Fibroblast of the conjunctiva (primary cell): ENCODE measurements at places on chromosomes 6 and 20.

- no peak for DNase-seq
Measured at GRCh38 chr20:6200092-6200491, 77.3 kb upstream of the FERMT1 start.

GRCh38 chr6:161545741-161546140 is 271.9 kb upstream of the AGPAT4 start:
- DNase-seq = no peak

DNA sequence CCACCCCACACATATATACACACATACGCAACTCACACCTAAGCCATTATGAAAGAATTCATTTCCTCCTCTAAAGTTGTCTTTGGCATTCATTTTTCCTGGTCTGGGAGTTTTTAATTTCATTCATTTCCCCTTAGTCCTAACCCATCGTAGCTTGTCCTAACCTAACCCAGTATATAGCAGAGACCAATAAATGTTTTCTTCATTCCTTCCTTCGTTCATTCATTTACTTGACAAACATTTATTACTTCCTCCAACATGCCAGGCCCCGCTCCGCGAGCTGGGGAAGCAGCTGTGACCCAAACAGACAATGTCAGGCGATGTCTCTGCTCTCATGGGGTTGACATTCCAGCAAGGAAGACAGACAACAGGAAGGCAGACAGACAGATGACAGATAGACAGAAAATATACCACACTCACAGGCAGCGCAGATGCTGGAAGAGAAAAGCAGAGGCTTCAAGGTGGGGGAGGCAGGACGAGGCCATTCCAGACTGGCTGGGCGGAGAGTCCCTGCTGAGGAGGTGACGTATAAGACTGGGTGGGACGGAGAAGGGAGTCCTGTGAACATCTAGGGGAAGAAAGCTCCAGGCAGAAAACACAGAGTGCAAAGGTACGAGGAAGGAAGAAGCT is 33.7 kb upstream of the SIRPA start:
- no peak for DNase-seq

GRCh38 chr6:1170794-1171193 is 141.1 kb upstream of the FOXQ1 start:
- DNase-seq = peak; percentile 4

DNA sequence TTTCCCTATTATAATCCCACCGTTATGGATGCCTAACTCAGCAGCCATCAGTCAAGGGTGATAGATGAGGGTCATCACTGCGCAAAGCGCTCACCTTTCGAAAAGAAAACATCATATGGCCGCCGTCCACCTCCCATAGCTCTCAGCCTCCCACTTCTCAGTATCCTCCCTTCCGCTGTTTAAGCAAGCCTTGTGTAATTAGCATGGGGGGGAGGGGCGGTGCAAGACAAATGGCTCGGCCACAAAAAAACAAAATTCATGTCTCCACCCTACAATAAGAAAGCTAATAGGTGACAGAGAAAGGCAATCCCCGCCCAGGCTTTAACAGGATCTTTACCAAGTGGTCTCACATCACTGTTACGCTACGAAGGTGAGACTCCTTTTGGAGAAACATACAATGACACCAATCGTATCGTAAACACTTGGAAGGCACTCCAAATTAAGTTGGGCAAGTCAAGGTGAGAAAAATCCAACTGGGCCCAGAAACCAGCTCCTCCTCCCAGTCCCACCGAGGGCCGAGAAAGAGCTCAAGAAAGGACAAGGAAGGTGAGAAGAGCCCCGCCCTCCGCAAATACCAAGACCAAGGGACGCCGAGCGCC is 645 bp downstream of the DDX39B start:
- DNase-seq = peak; percentile 32

GRCh38 chr20:1535420-1536175 is 21.9 kb downstream of the SIRPD start:
- DNase-seq = no peak

DNA sequence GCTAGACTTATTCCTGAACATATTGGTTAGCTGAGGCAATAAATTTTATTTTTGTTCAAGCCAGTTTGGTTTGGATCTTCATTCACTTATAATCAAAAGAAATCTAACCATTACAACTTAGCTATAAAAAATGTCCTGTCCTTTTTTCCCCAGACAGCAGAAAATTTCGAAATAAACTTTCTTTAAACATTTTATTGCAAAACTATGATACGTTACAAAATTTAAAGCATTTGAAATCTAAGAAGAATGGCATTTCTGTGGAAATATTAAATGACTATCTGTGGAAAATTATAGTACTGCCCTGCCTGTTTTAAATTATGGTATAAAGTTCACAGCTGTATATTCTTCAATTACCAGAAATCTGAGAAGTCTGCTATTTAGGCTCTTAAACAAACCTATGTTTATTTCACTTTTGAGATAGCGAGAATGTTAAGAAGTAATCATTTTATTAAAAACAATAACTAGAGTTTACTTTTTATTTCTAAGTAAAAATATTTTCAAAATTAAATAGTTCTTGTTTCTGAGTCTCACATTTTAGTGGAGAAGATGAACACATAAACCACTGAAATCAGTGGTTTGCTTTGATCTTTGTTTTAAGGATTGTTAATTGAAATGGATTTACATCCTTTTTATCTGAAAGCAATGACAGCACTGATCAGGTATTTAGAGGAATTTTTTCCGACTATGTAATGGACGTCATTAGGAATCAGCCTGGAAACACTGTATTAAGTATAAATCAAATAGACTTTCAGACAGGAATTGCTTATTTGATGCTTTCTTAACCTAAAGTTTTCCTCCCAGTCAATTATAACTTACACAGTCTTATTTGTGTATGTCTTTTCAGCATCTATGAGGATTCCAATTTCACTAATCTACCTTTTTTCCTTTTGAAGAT is 553.7 kb downstream of the COL12A1 start:
- DNase-seq = no peak

- no peak for DNase-seq
Measured at GRCh38 chr6:25369036-25369432, 89.9 kb downstream of the CARMIL1 start.

DNA sequence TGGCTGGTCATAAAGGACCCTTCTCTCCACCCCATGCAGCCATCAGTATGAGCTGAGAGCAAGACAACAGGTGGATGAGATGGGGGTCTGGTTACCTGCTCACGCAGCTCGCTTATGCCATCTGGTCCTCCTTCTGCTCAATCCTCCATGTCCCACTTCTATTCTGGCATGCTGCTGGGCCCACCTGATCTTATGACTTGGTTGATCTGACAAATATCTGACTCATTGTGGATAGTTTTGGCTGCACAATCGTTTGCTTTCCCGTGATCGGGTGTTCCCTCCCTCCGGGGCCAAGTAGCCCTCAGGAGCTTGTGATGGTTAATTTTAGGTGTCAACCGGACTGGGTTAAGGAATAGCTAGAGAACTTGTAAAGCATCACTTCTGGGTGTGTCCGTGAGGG is 26.6 kb upstream of the ELMO2 start:
- no peak for DNase-seq

DNA sequence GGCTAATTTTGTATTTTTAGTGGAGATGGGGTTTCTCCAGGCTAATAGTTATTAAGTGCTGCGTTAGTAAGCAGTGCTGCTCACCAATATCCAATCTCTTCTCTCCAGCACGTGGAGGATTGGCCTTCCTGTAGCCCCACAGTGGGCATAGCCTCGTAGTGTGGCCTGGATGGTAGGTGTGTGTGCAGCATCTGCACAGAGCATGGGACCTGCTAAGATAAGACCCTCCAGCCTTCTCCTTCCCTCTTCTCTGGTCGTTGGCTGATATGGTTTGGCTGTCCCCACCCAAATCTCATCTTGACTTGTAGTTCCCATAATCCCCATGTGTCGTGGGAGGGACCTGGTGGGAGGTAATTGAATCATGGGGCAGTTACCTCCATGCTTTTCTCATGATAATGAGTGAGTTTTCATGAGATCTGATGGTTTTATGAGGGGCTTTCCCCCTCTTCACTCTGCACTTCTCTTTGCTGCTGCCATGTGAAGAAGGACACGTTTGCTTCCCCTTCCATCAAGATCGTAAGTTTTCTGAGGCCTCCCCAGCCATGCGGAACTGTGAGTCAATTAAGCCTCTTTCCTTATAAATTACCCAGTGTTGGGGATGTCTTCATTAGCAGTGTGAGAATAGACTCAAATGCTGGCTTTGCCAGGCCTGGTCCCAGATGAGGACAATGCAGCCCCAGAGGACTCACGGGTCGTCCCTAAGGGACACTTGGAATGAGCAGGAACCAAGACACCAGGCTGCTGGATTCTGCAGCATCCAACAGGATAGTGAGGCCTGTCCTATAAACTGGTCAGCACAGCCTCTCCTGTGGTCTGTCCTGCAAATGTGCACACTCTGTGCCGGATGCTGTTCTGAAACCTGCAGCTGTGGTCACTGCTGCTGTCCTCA is 63.4 kb upstream of the AFDN start:
- no peak for DNase-seq

DNA sequence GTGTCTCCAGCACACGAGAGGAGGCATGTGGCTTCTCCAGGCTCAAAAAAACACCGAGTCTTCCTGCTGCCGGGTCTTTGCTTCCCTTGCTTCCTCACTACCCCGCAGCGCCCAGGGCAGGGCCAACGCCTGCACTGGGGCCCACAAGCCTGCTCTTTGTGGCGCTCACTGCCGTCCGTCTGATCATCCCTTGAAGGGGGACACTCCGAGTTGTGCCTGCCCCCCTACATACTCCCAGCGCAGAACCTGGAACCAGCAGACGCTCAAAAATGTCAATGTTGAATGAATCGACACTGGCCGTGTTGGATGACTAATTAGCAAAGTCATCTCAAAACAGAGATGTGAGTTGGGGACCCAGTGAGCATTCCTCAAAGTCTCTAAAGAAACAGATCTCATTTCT is 8.1 kb upstream of the ARFGAP1 start:
- DNase-seq = no peak

- DNase-seq = no peak
Measured at GRCh38 chr6:150641398-150642139, 41.9 kb downstream of the PLEKHG1 start.

GRCh38 chr20:4661191-4661590 is 60.5 kb upstream of the PRND start:
- no peak for DNase-seq

DNA sequence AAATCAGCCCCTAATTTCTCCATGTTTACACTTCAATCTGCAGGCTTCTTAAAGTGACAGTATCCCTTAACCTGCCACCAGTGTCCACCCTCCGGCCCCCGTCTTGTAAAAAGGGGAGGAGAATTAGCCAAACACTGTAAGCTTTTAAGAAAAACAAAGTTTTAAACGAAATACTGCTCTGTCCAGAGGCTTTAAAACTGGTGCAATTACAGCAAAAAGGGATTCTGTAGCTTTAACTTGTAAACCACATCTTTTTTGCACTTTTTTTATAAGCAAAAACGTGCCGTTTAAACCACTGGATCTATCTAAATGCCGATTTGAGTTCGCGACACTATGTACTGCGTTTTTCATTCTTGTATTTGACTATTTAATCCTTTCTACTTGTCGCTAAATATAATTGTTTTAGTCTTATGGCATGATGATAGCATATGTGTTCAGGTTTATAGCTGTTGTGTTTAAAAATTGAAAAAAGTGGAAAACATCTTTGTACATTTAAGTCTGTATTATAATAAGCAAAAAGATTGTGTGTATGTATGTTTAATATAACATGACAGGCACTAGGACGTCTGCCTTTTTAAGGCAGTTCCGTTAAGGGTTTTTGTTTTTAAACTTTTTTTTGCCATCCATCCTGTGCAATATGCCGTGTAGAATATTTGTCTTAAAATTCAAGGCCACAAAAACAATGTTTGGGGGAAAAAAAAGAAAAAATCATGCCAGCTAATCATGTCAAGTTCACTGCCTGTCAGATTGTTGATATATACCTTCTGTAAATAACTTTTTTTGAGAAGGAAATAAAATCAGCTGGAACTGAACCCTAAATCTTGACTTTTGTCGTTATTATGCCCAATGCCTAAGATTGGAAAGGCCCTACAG is 4.5 kb downstream of the SOX4 start:
- DNase-seq = no peak

DNA sequence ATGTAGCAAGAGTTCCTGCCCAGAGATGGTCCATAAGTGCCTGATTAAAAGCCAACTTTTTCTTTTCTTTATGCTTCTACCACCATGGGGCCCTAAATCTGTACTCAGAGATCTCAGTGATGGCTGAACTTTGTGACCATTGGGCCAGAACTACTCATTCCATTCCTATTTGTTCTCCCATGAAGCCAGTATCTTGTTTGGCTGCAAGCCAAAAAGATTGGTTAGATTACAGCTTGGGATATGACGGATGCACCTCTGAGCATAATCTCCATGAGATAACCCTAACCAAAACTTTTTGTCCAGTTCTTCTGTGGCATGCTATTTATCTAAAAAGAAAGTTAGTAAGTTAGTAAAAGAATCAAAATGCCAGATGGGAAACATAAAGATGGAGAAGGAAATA is 72.2 kb downstream of the PLCB4 start:
- no peak for DNase-seq

GRCh38 chr6:62683063-62683462 is 397.0 kb upstream of the KHDRBS2 start:
- DNase-seq = no peak

- DNase-seq = no peak
Measured at GRCh38 chr6:163923658-163924411, 509.3 kb downstream of the QKI start.
